ENCODE measurements at places on chromosomes 5 and 9.

GRCh38 chr5:133781436-133782225 is 169.3 kb upstream of the FSTL4 start:
- no peak for DNase-seq

GRCh38 chr5:83000428-83000827 is 76.8 kb downstream of the TMEM167A start:
- DNase-seq, result no peak

GRCh38 chr9:130904070-130905044 is 7.7 kb upstream of the QRFP start:
- DNase-seq, result no peak

DNA sequence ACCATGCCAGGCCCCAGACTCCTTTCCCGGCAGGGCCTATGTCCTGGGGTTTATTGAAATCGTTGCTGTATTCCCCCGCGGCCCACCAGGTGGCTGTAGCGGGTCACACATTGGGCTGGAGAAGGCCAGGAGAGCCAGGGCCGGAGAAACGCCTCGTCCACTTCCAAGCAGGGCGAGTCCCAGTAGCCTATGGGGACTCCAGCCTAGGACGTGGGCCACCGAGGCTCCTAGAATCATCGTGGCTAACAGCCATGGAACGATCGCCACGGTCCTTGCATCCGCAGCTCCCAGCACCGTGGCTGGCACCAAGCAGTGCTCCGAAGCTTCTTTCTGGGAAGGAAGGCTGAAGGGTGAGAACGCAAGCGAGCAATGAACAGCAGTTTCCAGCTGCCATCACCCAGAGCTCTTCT is 87.7 kb downstream of the ENTREP1 start:
- peak; percentile 87 for DNase-seq

DNA sequence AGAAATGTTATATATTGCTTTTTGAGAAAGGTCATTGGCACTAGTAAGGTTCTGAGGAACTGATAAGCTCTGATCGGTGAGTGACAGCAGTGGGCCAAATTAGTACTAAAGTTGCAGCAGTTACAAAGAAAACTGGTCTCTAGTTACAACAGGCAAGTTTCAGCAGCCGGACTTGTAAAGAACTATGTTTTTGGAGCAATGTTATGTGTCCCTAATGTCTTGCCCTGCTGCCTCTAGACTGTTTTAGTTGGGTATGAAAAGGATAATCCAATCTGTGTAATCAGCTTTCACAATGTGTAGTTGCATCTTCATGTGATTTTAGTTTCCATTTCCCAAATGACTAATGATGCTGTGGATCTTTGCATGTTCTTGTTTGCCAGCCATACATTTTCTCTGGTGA is 113.5 kb downstream of the CAMK4 start:
- DNase-seq, result no peak

- peak; percentile 68 for DNase-seq
Observed at GRCh38 chr5:170631466-170632195, 127.8 kb downstream of the KCNIP1 start.

DNA sequence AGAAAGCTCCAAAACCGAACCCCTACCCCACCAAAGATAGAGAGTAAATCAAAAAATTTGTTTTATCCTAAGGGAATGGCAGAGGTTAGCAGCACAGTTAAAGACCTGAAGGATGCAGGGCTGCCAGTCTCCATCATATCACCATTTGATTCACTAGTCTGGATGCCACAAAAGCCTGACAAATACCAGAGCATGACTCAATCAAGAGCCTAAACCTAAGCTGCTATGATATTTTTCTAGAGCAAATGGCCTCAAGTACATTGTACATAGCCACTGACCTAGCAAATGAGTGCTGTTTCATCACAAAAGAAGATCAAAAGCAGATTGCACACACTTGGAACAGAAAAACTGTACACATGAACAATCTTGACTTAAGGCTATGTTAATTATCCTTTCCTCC is 48.0 kb downstream of the DPYSL3 start:
- no peak for DNase-seq

- peak; percentile 64 for DNase-seq
Observed at GRCh38 chr5:82641331-82642003, 363.3 kb upstream of the RPS23 start.

- no peak for DNase-seq
Observed at GRCh38 chr9:93028448-93029006, 30.0 kb upstream of the SUSD3 start.

Measured in SK-N-SH (cell line).